HAP-1 (cell line): ENCODE measurements at places on chromosomes 13 and 19.
A peak's percentile ranks its signal among the peaks of the same experiment; 100 is the strongest.

GRCh38 chr13:33349288-33349985 lies 63.9 kb upstream of the STARD13 start:
- DNase-seq: peak; percentile 32

- no peak for DNase-seq
Observed at GRCh38 chr13:23969647-23970046, 72.3 kb upstream of the C1QTNF9B start.

- no peak for DNase-seq
Observed at GRCh38 chr19:570251-570686, 2.1 kb upstream of the BSG start.

DNA sequence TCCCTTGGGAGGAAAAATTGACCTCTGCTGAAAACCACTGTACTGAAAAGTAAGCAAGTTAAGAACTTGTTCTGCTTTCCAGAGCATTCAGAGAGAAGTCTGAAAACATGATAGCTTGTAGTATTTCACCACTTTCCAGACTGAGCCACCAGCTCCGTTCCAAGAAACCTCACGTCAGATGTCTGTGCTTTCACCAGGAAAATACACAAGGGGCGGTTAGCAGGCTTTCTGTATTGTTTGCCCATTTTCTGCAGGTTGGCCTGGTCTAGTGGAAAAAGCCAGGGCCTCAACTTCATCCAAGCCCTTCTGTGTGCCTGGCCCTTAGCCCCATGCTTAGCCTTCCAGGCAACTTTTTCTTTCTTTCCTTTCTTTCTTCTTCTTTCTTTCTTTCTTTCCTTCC lies 36.4 kb downstream of the RXFP2 start:
- no peak for DNase-seq

- DNase-seq: no peak
Observed at GRCh38 chr13:109945206-109945960, 159.0 kb upstream of the IRS2 start.

- no peak for DNase-seq
Observed at GRCh38 chr19:34461375-34462100, 20.0 kb upstream of the WTIP start.

DNA sequence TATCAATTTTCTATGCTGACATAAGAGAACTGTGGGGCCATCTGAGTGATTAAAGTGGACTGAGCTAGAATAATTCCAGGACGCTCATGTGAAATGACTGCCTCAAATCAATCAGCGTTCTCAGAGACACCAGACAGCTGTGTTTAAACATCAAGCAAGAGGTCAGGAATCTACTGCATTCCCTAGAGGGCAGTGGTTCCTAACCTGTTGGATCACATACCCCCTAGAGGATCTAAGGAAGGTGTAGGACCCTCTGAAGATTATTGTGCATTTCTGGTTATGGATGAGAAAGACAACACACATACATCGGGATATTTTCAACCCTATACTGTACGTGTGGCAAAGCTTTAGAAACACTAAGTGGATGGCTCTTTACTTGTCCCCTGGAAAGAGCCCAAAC lies 51.8 kb upstream of the FREM2 start:
- no peak for DNase-seq

DNA sequence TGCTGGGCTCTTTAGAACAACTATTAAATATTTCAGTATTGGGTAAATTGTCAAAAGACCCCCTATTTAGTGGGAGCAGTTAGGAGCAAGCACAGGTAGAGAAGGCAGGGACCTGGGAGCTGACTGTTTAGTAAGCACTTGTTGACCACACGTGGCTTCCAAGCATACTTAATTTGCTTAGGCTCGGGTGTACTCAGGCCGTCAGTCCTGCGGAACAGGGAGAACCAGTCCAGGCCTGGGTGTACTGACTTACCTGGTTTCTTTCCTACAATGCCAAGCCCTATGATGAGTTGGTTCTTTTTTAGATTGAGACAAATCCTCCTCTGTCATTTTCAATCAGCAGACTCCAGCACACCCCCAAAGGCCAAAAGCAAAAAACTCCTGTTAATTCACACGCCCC lies 90.0 kb downstream of the WDFY2 start:
- no peak for DNase-seq

- no peak for DNase-seq
Observed at GRCh38 chr19:1106841-1107660, 3.3 kb downstream of the GPX4 start.

GRCh38 chr13:37270226-37271001 lies 164.9 kb upstream of the CSNK1A1L start:
- DNase-seq: no peak

DNA sequence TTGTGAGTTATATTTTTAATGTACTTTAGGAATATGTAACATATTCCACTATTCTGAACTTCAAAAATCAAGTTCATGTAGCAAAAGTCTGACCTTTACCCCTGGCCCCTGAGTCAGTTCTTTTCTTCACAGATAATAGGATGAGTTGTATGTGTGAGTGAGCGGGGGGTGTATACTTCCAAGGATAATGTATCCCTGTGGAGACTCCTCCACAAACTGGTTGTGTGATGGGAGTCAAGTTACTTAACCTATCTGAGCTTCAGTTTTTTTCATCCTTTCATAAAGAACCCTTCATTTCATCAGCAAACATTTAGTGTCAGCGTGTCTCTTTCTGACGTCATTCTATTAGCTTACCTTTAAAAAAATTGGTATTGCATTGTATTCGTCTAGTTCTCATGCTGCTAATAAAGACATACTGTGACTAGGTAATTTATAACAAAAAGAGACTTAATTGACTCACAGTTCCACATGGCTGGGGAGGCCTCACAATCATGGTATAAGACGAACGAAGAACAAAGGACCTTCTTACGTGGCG lies 288.1 kb upstream of the GPC6 start:
- no peak for DNase-seq

GRCh38 chr13:95122063-95122462 lies 179.2 kb downstream of the ABCC4 start:
- no peak for DNase-seq
